Activated naive CD8-positive, alpha-beta T cell treated with anti-CD3 and anti-CD28 coated beads for 36 hours (primary cell): ENCODE measurements at places on chromosomes 7 and 10. TPM values are rescaled to one million over a fixed set of nuclear protein-coding genes. Genes with fewer than 3 reads are reported as not detected.

GRCh38 chr10:77381750-77382149 lies 255.9 kb downstream of the KCNMA1 start:
- H3K4me3 ChIP-seq: no peak overlapping the region

DNA sequence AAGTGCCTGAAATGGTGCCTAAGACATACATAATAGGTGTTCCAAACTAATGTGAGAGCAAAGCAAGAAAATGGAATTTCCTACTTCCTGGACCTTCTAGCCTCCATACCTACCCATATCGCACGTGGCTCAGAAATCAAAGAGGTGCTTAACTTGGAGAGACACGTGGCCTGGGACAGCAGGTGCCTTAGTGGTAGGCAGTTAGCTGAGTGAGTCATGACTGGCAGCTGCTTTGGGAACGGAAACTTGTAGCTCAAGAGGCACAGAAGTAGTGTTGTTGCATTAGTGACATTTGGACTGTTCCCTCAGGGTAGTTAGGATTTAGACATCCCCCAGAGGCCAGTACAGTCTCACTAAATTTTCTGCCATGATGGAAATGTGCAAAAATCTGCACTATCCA lies 12.0 kb upstream of the BMPER start:
- peaks cover 6% of the 10 kb centered on the region for H3K4me1 ChIP-seq
- H3K36me3 ChIP-seq: no peaks in the 10 kb centered on the region
- no peak overlapping the region for H3K27ac ChIP-seq
- no peak overlapping the region for H3K4me3 ChIP-seq
- H3K27me3 ChIP-seq: peaks cover 45% of the 10 kb centered on the region

The TMEM270 gene
- not detected for total RNA-seq

The CPED1 gene
- not detected for total RNA-seq

DNA sequence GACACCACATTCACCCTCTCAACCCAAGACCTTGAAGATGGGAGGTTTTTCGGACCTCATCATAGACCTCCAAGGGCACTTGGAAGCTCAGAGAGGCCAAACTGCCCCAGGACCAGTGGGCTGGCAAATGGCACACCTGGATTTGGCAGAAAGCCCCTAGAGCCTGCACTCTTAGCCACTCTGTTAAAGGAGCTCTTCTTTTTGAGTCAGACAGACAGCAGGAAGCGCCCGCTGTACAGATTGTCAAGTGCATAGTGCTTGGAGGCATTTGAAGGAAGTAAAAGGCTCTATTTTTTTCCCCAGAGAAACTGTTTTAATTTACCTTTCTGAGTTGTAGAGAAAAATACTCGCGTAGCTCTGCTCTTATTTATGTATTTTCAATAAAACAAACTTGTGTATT lies 408.6 kb upstream of the GALNT17 start:
- no peaks in the 10 kb centered on the region for H3K36me3 ChIP-seq
- no peaks in the 10 kb centered on the region for H3K4me1 ChIP-seq
- H3K27ac ChIP-seq: no peak overlapping the region
- H3K4me3 ChIP-seq: no peak overlapping the region
- no peak for DNase-seq
- peaks cover 5% of the 10 kb centered on the region for H3K27me3 ChIP-seq

GRCh38 chr7:37230221-37230620 lies 218.4 kb downstream of the ELMO1 start:
- H3K4me1 ChIP-seq: peaks cover 8% of the 10 kb centered on the region
- no peak overlapping the region for H3K4me3 ChIP-seq
- DNase-seq: no peak
- H3K36me3 ChIP-seq: peaks cover 13% of the 10 kb centered on the region
- H3K27ac ChIP-seq: no peak overlapping the region

DNA sequence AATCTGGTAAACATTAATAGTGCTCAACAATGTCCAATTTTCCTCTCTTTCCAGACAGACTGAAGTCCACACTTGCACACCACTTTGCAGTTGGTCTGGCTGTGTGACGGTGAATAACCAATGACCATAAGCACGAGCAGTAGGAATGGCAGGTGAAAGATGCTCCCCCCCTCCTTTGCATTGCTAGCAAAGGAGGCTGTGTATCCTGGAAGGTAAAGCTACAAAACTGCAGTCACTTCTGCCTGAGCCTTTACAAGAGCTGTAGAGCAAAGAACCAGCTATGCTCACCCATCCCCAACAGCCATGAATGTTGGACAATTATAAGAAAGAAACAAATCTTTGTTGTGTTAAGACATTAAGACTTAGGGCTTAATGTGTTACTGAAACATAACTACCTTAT lies 178.0 kb downstream of the IPMK start:
- peaks cover 14% of the 10 kb centered on the region for H3K27me3 ChIP-seq
- no peaks in the 10 kb centered on the region for H3K4me1 ChIP-seq
- no peak for DNase-seq
- H3K4me3 ChIP-seq: no peak overlapping the region
- H3K36me3 ChIP-seq: no peaks in the 10 kb centered on the region
- H3K27ac ChIP-seq: no peak overlapping the region

The HPSE2 gene
- total RNA-seq: not detected

The VWC2 gene
- not detected for total RNA-seq

DNA sequence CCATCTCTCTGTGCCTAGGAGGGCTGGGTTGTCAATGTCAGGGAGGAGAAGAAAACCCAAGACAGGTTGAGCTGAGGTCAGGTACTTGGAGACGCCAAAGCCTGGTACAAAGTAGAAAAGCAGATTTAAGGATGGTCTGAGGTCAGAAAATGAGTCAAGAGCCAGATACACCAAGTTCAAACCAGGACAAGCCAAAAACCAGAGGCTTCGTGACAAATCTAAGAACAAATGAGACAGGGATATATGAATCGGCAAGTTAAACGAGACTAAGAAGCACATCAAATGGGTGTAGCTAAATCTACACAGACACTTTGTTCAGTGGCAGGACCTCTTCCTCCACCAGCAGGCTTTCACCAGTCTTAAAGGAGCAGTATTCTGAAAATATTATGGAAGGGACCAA lies 34.2 kb downstream of the C7orf33 start:
- peaks cover 32% of the 10 kb centered on the region for H3K4me1 ChIP-seq
- H3K27me3 ChIP-seq: peaks cover 21% of the 10 kb centered on the region
- no peak overlapping the region for H3K4me3 ChIP-seq
- no peaks in the 10 kb centered on the region for H3K36me3 ChIP-seq
- no peak for DNase-seq

GRCh38 chr7:36887233-36887632 lies 162.9 kb upstream of the AOAH start:
- H3K36me3 ChIP-seq: peaks cover 49% of the 10 kb centered on the region
- DNase-seq: no peak
- H3K27ac ChIP-seq: no peak overlapping the region
- H3K4me3 ChIP-seq: no peak overlapping the region

The KLF14 gene
- not detected for total RNA-seq

GRCh38 chr10:25078658-25079431 lies 62.4 kb downstream of the THNSL1 start:
- H3K27ac ChIP-seq: no peak overlapping the region
- peaks cover 20% of the 10 kb centered on the region for H3K27me3 ChIP-seq
- no peak for DNase-seq
- H3K36me3 ChIP-seq: no peaks in the 10 kb centered on the region
- no peak overlapping the region for H3K4me3 ChIP-seq

The TWIST1 gene
- total RNA-seq: not detected

GRCh38 chr10:78780551-78780961 lies 288.2 kb upstream of the ZMIZ1 start:
- H3K27me3 ChIP-seq: peaks cover 8% of the 10 kb centered on the region
- H3K27ac ChIP-seq: no peak overlapping the region
- DNase-seq: no peak
- H3K4me1 ChIP-seq: no peaks in the 10 kb centered on the region
- H3K4me3 ChIP-seq: no peak overlapping the region
- H3K36me3 ChIP-seq: no peaks in the 10 kb centered on the region

DNA sequence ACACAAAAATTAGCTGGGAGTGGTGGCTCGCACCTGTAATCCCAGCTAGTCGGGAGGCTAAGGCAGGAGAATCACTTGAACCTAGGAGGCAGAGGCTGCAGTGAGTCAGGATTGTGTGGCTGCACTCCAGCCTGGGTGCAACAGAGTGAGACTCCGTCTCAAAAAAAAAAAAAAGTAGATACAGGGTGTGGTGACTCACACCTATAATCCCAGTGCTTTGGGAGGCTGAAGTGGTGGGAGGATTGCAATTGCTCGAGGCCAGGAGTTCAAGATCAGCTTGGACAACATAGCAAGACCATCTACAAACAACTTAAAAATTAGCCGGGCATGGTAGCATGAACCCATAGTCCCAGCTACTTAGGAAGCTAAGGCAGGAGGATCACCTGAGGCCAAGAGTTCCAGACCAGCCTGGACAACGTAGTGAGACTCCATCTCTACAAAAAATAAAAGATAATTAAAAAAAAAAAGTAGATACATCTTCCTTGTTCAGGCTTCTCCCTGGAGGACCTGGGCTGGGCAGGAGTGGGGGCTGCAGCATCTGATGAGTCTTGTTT lies 2.0 kb downstream of the MOSPD3 start:
- H3K27ac ChIP-seq: no peak overlapping the region
- no peak for DNase-seq
- no peak overlapping the region for H3K4me3 ChIP-seq
- no peaks in the 10 kb centered on the region for H3K27me3 ChIP-seq

The CCDC172 gene
- not detected for total RNA-seq

DNA sequence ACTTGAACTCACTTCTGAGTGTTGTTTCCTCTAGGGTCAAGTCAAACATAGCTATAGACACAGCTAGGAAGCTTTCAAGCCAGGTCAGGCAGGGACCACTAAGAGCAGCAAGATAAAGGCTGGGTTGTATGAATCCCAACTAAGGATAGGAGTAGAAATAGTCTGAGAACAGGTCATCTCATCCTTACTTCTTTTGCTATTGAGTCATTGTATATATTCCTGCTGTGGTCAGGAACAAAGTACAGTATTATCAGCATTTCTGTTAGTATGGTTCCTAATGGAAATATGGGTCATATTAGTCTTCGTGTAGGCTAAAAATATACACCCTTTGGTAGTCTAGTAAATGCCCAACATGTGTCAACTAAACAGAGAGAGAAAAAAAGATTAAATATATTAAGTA lies 145.3 kb downstream of the BTAF1 start:
- H3K27ac ChIP-seq: no peak overlapping the region
- H3K4me3 ChIP-seq: no peak overlapping the region
- peaks cover 2% of the 10 kb centered on the region for H3K36me3 ChIP-seq
- no peak for DNase-seq

GRCh38 chr10:52668024-52668423 lies 104.6 kb downstream of the MBL2 start:
- H3K4me1 ChIP-seq: no peaks in the 10 kb centered on the region
- no peak overlapping the region for H3K27ac ChIP-seq
- no peak overlapping the region for H3K4me3 ChIP-seq
- H3K27me3 ChIP-seq: no peaks in the 10 kb centered on the region

GRCh38 chr7:98922392-98923187 lies 44.3 kb downstream of the TRRAP start:
- H3K4me1 ChIP-seq: no peaks in the 10 kb centered on the region
- no peak overlapping the region for H3K4me3 ChIP-seq
- no peak for DNase-seq

GRCh38 chr10:2342206-2342605 lies 604.9 kb upstream of the ADARB2 start:
- peaks cover 11% of the 10 kb centered on the region for H3K27me3 ChIP-seq
- no peak for DNase-seq
- no peaks in the 10 kb centered on the region for H3K4me1 ChIP-seq
- H3K27ac ChIP-seq: no peak overlapping the region
- no peaks in the 10 kb centered on the region for H3K36me3 ChIP-seq

DNA sequence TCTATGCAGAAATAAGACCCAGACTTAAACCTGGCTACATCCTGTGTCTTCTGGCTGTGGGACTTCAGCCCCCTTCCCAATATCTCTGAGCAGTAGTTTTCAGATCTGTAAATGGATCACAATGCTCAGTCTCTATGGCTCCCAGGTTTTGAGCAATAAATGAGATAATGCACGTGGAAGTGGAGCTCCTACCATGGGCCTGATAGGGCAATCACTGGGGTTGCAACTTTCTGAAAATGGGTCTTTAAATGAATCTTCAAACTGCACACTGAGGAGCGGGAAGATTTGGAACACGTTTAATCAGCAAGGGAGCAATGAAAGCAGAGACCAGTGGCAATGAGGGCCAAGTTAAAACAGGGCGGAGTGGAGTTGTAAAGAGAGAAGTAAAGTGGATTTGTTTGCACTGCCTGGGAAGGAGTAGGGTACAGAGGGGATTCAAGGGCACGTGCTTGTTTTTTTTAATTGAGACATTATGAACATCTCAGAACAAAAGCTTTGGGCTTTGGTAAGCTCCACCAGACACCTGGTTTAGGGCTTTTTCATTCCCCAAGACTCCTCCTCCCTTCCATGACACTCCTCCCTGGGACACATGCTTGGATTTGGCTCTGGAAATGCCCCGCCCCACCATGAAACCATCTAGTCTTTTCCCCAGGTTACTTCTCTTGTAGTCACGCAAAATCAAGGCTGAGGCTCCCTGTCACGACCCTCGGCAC lies 42.7 kb downstream of the PAPSS2 start:
- no peaks in the 10 kb centered on the region for H3K36me3 ChIP-seq
- H3K4me1 ChIP-seq: no peaks in the 10 kb centered on the region
- no peak overlapping the region for H3K27ac ChIP-seq
- no peak overlapping the region for H3K4me3 ChIP-seq
- DNase-seq: no peak

The CREB5 gene
- total RNA-seq: 2.0 TPM

GRCh38 chr7:16044645-16045044 lies 358.2 kb upstream of the MEOX2 start:
- H3K27ac ChIP-seq: no peak overlapping the region
- H3K27me3 ChIP-seq: peaks cover 8% of the 10 kb centered on the region
- H3K36me3 ChIP-seq: no peaks in the 10 kb centered on the region
- H3K4me3 ChIP-seq: no peak overlapping the region

- no peak for DNase-seq
- peaks cover 46% of the 10 kb centered on the region for H3K4me1 ChIP-seq
- H3K27ac ChIP-seq: no peak overlapping the region
- H3K36me3 ChIP-seq: peaks cover 46% of the 10 kb centered on the region
Measured at GRCh38 chr7:43616977-43617376, 34.1 kb downstream of the STK17A start.

DNA sequence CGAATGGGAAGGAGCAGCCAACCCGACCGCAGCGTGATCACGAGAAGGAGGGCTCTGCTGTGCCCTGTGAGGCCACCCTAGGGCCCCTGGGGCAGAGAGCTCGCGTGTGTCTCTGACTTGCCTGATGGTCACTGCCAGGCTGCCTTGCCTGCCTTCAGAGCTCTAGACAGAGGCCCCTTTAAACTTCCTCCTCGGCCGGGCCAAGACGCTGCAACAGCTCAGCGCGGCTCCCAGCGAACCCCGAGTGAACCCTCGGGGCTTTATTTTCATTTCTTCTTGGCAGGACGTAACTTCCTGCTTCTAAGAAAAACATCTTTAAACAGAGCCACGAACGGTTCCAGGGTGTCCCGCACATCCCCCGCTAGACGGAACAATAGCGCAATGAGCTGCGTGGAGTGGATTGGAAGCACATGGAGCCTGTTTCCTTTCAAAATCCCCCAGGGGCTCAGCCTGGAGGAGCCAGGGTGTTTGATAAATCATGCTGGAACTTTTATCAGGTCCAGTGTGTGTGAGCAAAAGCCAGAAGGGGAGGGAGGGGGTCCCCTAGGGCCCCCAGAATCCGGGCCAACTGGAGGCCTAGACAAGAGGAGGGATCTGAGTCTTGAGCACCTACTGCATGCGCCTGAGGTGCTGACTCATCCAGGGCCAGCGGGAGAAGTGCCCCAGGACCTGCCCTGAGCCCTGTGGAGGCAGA lies 134.1 kb upstream of the GDF10 start:
- DNase-seq: peak; percentile 45
- peaks cover 10% of the 10 kb centered on the region for H3K36me3 ChIP-seq
- peak overlapping the region; percentile 96 for H3K27ac ChIP-seq
- H3K4me1 ChIP-seq: peaks cover 51% of the 10 kb centered on the region
- peak overlapping the region; percentile 76 for H3K4me3 ChIP-seq
- no peaks in the 10 kb centered on the region for H3K27me3 ChIP-seq

The MYH16 gene
- not detected for total RNA-seq
